Right lobe of liver (tissue), 6 donors: ENCODE measurements at places on chromosomes 12 and 14. TPM values are rescaled to one million over a fixed set of nuclear protein-coding genes. Genes with fewer than 3 reads are reported as not detected.

Gene OR11G2
- not detected for total RNA-seq

Gene ASPG
- total RNA-seq = 151 TPM

Gene SPX
- total RNA-seq = 6.9 TPM

Gene ANAPC5
- 49.5 TPM for total RNA-seq

Gene CMKLR1
- total RNA-seq = 2.5 TPM

Gene RFX4
- total RNA-seq = not detected

Gene CLEC9A
- total RNA-seq = not detected

Gene ESR2
- not detected for total RNA-seq

Gene LBHD2
- not detected for total RNA-seq

Gene FAM186B
- 0.74 TPM for total RNA-seq

Gene C1S
- total RNA-seq = 993 TPM

Gene KRT73
- not detected for total RNA-seq

Gene AHNAK2
- total RNA-seq = 12.2 TPM

Gene RD3L
- not detected for total RNA-seq

Gene NXPH4
- total RNA-seq = not detected

Gene INHBC
- total RNA-seq = 51.6 TPM

Gene BHLHE41
- total RNA-seq = 1.00 TPM

Gene NPFF
- not detected for total RNA-seq

Gene CATSPERB
- 0.19 TPM for total RNA-seq

Gene KCNC2
- not detected for total RNA-seq

Gene KRT85
- total RNA-seq = not detected

Gene ATXN2
- 23.4 TPM for total RNA-seq

Gene SAMD15
- not detected for total RNA-seq

Gene HOXC13
- total RNA-seq = not detected

Gene NUDT14
- total RNA-seq = 10.0 TPM

Gene TGM1
- total RNA-seq = 1.9 TPM

Gene SRRM4
- not detected for total RNA-seq

Gene SLCO1A2
- total RNA-seq = 0.22 TPM

Gene KRT82
- not detected for total RNA-seq

Gene BCL11B
- 0.24 TPM for total RNA-seq

Gene KSR2
- total RNA-seq = 0.02 TPM

Gene E2F7
- total RNA-seq = not detected

Gene KRT77
- not detected for total RNA-seq

Gene ZFYVE1
- total RNA-seq = 12.3 TPM

Gene SLC5A8
- not detected for total RNA-seq

Gene CCDC196
- not detected for total RNA-seq

Gene TIGAR
- total RNA-seq = 5.1 TPM

Gene ADCY4
- 4.7 TPM for total RNA-seq
